NCI-H2029 treated with DMSO at 0.1 percent for 48 hours (cell line): ENCODE measurements at places on chromosomes 3 and 15.

DNA sequence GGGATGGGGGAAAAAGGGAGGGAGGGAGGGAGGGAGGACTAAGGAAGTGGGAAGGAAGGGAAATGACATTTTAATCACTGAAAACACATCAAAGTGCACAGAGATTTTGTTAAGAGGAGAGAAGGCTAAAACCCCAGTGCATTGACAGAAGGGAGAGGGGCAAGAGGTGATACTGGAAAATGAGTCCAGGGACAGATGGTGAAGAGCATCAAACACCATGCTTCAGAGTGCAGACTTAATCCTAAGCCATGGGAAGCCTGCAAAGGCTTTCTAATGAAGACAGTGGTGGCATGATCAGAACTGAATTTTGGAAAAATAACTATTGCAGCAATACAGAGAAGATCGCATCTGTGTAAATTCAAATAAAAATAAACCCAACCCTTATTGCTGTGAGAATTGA, 41.8 kb downstream of the HGD start:
- no peak for DNase-seq

DNA sequence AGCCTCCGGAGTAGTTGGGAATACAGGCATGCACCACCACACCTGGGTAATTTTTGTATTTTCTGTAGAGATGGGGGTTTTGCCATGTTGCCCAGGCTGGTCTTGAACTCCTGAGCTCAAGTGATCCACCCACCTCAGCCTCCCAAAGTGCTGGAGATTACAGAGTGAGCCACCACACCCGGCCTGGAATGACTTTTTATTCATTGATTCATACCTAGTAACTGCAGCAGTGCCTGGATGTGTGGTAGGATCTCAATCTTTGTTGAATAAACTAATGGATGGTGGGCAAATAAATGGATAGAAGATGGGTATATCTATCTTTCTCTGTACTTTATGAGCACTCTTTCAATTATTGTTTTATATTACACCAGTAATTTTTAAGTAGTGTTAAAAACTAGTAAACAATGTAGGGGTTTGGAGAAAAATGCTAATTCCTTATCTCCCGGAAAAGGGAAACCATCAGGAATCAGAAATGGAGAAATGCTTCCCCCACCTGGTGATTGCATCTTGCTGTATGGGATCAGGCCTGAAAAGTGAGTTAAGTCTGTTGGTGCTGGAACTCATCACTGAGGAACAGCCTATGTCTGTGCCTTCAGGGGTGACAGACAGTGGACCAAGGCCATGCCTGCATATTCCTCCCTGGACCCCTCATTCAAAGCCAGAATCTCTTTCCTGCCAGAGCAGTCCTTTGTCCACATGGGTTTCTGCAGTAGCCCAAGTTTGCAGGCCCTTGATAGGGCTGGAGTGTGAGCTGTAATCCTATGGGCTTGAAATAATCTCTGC, 161.0 kb upstream of the CTDSPL start:
- DNase-seq: no peak

DNA sequence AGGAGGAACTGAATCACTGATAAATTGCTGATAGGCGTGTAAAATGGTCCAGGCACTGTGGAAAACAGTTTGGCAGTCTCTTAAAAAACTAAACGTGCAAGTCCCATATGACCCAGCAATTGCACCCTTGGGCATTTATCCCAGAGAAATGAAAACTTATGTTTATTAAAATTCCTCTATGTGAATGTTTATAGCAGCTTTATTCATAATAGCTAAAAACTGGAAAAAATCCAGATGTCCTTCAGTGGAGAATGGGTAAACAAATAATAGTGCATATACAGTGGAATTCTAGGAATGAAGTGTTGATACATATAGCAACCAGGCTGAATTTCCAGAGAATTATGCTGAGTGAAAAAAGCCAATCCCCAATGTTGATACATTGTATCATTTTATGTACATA, 482.2 kb upstream of the PDZRN3 start:
- no peak for DNase-seq

- no peak for DNase-seq
Measured at GRCh38 chr3:46549408-46549904, 16.6 kb downstream of the LRRC2 start.

GRCh38 chr3:150925751-150926201, 20.5 kb upstream of the MINDY4B start:
- DNase-seq: no peak

DNA sequence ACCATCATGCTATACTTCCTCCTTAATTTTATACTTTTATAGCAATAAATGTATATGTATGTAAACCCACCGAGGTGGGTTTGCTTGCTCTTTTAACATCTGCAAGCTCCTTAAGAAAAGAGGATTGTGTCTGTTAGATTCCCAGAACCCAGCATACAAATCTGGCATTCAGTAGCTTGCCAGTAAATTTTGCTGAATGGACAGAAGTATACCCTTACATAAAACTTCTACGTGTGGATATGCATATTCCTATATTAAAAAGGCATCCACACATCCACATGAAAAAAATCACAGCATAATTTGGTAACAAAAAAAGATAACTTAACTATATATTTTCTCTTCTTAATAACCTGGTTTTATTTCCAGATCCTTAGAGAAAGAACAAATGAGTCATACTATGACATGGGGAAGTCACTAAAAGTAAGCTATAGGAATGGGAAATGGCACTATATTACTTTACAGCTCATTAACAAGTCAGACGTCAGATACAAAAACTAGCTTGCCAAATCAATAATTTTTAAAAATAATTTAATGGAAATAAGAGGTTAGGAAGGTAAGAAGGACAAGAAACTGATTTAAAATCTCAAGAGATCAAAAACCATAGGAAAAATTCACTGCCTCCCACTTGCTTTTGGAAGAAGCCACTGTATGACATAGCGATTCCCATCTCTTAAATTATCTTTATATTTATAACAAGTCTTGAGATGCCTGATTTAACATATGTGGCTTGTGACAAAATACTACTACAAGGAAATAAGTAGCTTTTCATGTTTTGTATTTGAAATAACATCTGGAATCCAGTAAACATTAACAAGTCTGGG, 68.7 kb downstream of the SUMF1 start:
- DNase-seq: no peak

GRCh38 chr15:63340878-63341277, 40.8 kb downstream of the CA12 start:
- no peak for DNase-seq

GRCh38 chr3:184872200-184872599, 60.2 kb downstream of the VPS8 start:
- no peak for DNase-seq

DNA sequence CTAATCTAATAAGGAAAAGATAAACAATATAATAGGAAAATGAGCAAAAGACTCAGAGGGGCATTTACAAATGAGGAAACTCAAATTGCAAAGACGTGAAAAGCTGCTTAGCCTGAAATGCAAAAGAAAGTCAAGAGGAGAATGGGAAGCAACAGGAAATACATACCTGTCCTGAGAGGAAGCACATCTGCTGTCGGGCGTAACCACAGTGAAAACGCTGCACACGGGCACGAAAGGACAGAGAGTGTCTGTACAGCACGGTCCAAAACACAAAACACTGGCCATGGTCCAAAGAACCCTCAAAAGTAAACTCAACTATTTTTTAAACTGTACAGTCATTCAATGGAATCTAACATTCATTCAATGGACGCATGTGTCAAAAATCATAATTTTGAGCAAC, 100.6 kb downstream of the CHSY1 start:
- DNase-seq: no peak

GRCh38 chr3:187849016-187849654, 103.9 kb upstream of the BCL6 start:
- no peak for DNase-seq

DNA sequence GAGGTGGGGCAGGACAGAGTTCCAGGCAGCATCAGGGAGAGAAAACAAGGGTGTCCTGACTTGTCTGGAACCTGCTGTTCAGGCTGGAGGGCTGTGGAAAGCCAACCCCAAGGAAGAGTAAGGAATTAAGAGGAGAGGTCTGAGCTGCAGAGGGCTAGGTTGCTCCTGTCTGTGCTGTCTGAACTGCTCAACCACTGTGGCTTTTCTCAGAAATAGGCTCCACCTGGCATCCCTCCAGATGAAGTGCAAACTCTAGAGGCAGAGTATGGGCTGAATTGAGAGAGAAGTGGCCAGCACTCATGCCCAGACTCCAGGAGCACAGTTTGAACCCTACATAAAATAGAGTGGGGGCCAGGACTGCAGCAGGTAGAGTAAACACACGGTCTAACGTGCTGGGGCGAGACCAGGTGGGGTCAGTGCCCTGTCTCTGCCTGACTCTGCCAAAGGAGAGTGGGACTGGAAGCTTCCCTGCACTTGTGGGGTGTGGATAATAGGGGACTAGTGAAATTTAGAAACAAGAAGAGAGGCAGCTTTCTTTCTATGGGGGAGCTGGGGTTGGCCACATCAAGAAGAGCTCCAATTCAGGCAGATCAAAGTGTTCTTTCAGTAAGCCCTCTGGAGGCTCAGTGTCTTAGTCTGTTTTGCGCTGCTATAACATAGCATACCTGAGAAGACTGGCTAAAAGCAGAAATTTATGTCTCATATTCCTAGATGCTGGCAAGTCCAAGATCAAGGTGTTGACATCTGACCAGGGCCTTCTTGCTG, 28.0 kb upstream of the MNS1 start:
- DNase-seq: no peak

DNA sequence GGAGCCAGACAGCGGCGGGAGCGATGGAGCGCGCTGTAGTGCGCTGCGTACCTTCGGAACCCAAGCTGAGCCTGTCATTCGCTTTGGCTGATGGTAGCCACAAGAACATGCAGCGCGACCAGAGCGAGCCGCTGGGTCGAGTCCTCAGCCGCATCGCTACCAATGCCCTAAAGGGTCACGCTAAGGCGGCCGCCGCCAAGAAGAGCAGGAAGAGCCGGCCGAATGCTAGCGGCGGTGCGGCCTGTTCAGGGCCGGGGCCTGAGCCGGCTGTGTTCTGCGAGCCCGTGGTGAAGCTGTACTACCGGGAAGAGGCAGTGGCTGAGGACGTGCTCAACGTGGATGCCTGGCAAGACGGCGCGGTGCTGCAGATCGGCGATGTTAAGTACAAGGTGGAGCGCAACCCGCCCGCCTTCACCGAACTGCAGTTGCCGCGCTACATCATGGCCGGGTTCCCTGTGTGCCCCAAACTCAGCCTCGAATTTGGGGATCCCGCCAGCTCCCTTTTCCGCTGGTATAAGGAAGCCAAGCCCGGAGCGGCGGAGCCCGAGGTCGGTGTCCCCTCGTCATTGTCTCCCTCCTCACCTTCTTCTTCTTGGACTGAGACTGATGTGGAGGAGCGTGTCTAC, 498 bp downstream of the PDE12 start:
- DNase-seq: no peak

- DNase-seq: no peak
Measured at GRCh38 chr15:88215066-88215648, 41.4 kb downstream of the NTRK3 start.

DNA sequence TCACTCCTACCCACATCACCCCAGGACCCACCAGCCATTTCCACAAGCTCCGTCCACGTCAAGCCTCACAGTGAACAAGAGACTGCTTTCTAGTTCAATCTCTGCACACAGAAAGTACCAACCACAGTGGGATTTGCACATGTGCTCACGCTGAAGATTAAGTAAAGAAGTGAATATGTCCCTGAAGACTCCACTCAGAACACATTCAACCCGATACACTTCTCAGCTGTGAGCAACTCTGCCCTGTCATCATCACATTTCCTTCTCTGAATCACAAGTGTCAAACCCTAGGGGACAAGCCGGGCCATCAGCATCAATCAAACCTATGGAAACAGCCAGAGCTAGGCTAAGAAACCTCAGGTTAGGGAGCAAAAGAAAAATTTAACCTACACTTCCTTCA, 1.9 kb downstream of the STIMATE start:
- DNase-seq: no peak

GRCh38 chr3:184545769-184546168, 15.8 kb upstream of the EPHB3 start:
- DNase-seq: no peak

DNA sequence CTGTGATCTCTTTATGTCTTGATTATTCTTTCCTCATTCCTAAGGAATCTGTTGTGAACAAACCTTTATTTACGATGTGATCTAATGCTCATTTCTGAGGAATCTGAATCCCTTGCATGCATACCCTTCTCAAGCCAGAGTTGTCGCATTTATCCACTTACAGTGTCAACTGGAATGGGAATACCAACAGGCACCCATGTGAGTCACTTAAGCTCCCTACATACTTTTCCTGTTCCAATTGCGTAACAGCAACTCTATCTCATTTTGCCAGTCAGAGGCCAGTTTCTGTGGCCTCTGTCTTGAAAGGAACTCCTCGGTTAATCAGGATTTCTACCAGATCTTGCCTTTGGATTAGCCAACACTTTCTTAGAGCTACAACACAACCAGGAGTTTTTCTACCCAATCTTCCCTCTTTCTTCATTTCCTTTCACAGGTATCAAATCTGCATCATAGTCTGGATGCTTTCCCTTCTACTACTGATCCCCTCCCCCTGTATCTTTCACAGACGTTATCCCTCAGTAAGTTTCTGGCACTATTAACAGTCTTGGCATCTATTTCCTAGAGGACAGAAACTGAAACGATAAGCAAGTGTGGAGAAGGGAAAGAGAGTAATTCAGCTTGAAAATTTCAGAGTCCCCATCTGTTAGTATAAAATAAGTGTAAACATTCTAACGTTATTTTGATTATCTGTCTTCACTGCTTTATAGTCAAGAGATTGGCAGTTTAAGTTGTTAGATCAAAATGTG, 66.8 kb upstream of the BCHE start:
- no peak for DNase-seq

DNA sequence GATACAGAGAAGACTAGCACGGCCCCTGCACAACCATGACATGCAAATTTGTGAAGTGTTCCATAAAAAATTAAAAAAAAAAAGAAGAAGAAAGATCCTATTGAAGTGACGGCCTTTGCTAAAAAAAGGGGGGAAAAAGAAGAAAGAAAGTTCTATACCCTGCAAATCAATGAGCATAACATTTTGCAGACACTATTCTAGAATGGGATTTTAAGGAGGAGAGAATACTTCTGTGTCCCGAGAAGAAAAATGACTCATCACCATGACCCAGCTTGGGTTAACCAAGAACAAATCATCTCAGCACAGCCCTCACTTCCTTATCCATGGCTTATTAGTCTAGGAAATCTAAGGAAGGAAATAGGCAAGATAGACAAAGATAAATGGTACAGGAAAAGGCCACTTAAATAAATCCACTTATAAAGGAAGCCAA, 7.4 kb upstream of the SH3BP5 start:
- DNase-seq: no peak

- no peak for DNase-seq
Measured at GRCh38 chr3:38359038-38359437, 12.5 kb downstream of the XYLB start.

- no peak for DNase-seq
Measured at GRCh38 chr15:83322061-83322460, 37.6 kb upstream of the BNC1 start.

DNA sequence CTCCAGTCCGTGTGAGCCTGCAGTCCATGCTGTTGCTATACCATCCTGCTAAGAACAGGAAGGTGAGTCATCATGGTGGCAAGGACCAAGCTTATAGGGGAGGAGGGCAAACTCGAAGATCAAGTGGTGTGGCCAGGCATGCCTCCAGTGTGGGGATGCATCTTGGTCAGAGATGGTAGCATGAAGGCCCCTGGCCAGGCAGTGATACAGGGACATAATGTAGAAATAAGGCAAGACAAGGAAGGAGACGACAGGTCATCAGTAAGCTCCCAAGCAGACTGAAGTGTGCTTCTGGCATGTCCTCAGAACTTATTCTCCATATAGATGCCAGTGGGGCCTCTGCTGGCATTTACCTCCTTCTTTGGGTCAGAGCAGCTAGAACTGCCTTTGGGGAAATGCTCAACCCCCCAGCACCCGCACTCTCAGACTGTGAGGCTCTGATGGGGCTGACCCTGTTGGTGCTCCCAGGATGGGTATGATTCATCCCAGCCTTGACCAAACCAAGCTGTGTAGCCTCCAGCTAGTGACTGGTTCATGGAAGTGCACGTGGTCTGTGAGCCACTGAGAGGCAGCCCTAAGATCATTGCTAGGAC, 52.5 kb upstream of the ATP2B2 start:
- no peak for DNase-seq
